Activated CD4-positive, alpha-beta T cell treated with anti-CD3 and anti-CD28 coated beads, Interleukin-2, amount 50 U/mL, for 1 hour (primary cell): ENCODE measurements at places on chromosomes 3 and 15.
A peak's percentile ranks its signal among the peaks of the same experiment; 100 is the strongest.

GRCh38 chr15:66573348-66573718, 7.5 kb upstream of the LCTL start:
- DNase-seq, result no peak

DNA sequence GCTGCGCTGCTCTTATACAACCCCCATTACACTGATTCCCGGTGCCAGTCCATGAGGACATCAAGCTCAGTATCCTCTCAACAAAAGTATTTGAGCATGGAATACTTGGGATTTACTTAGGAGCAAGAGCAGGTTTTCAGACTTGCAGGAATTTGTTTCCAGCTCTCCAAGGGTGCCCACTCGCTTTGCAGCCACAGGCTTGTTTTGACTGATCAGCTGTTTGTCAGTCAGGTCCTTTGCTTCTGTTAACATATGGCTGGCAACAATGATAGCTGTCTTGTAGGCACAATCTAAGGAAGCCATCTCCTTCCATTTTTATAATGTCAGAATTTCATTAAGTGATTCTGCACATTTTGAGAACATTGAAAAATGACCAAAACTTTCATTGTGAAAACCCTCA, 38.2 kb upstream of the MCF2L2 start:
- DNase-seq, result no peak

GRCh38 chr3:3648988-3649679, 150.1 kb upstream of the LRRN1 start:
- DNase-seq, result no peak

DNA sequence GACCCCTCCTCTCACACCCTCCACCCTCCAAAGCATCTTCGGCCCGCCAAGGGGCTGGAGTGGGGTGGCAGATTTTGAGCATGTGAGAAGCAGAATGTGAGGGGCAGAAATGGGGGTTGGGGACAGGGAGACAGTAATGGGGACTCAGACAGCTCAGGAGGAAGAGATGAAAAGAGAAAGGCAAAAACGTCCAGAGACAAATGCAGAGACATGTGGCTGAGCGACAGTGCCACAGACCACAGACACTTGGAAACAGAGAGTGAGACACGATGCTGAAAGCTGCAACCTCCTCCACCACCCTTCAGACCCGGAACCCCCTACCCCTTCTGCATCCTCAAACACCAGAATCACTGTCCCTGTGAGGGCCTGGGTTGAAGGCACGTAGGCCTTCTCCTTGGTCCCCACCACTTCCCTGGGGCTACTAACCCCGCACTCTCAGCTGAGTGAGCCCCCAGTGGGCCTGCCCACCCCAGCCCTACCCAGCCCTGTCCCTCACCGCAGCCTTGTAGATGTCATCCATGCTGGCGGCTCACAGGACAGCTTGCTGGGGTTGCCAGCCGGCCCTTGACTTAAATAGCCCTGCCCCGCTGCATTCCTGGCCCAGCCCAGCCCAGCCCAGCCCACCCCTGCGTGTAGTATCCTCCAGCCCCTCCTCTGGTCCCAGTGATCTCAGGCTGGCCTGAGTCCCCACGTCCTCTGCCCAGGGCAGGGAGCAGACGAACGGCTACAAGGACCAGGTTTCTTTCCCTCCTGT, at the start of gene TNNC1:
Gene TNNC1, minus strand, starts transcription at position 546 of the 754 bp plus-strand sequence. Its CDS starts 26 bp downstream, at position 520.
- no peak for DNase-seq

DNA sequence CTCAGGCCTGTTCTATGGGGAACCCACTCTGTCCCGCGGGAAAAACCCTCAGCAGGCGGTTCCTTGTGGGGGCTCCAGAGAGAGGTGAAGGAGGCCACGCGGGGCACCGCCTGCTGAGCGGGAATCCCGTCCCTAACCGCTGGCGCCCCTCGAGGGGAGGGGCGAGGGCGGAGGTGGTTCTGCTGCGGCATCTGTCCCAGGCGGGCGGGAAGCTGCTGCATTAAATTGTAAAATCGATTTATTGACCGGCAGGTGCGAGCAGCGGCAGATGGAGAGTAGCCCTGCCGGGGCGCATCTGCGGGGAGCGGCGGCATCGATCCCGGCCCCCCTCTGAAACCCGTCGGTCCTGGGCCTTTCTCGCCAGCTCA, 3.7 kb upstream of the DLL4 start:
- no peak for DNase-seq

DNA sequence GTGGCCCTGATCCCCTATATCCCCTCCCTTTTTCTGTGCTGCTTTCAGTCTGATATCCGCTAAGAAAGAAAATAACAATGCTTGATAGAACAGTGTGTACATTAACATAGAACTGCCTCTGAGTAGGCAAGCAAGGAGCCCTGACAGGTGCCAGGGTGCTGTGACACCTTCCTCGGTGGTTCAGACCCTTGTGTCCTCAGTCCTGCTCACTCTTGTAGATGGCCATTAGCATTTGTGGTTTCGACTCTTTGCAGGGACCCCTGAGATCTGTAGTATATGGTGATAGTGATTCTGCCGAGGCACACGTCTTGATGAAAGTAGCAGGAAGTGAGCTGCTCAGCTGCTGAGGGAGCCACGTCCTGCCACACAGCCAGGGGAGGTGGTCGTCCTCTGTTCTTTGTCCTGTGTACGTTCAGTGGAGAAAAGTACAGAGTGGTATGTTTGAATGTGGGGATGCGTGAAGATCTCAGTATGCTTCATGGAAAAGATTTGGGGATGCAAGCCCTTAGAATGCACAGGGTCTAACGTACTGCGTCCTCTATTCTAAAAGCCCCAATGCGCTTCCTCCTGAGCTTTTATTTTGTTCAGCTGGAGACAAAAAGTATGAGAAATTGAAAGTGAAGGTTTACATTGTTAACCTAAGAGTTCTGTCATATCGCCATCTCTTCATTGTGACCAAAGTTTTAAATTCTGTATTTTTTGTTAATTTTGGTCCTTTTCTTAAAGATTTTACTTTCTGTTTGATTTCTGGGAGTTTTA, 35.4 kb downstream of the PXYLP1 start:
- peak; percentile 27 for DNase-seq

GRCh38 chr15:65791335-65792137, 557 bp downstream of the DENND4A start:
- DNase-seq, result peak; percentile 38

DNA sequence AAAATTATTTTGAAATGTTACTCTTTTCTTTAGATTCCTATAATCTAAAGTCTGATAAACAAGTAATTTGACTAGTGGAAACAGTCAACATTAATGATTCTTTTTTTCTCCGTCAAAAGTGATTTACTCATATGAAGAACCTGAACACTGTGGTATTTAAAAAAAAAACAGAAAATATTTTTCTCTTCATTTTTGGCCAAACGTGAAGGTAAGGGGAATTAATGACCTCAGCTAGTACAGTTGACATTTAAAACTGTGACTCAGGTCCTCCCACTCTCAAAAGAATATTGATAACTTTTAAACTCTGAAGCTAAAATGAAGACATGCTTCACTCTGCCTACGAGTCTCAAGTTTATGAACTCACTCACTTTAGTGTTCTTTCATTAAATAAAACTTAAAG, 34.5 kb downstream of the TIGIT start:
- DNase-seq, result no peak

DNA sequence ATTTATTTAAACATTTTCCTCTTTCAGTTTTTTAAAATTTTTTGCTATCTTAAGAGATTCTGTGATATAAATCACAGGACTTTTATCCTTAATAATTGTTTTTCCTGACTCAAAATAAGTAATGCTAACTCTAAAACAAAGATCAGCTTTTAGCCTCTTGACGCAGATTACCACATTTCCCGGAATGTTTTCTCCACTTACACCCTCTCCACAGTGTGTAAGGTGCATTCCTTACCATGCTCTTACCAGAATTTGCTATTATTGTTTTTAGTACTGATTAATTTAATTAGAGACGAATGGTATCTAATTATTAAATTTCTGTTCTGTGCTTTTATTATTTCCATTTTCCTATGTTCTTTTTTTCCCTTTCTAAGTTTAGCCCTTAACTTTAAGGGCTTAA, 34.8 kb downstream of the GUCA1C start:
- no peak for DNase-seq

DNA sequence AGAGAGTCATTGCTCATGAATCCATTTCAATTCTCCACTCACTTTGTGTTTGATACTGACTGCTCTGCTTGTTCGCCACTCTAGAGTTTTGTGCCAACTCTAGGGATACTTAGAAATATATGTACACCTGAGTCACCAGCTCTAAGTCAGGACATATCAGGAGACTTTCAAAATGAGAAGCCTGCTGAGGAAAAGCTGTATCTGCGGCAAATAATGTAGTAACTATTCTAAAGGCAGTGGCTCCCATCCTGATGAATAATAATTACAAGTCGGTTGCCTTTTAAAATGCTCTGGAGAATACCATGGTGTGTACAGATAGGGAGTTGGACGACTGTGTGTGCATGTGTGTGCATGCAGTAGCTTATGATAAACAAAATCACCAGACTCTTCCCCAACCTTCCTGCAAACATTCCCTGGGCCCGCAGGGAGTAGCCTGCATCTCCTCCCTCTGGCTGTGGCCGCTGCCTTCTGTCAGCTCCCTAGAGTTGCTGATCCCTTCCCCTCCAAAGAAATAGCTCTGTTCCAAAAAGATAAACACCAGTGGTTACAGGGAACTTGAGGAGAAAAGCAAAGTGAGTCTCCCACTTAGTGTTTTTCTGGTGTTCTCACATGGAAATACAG, 346.3 kb upstream of the UMPS start:
- DNase-seq, result no peak

- no peak for DNase-seq
Measured at GRCh38 chr3:179967622-179968021, 69.1 kb downstream of the PEX5L start.

DNA sequence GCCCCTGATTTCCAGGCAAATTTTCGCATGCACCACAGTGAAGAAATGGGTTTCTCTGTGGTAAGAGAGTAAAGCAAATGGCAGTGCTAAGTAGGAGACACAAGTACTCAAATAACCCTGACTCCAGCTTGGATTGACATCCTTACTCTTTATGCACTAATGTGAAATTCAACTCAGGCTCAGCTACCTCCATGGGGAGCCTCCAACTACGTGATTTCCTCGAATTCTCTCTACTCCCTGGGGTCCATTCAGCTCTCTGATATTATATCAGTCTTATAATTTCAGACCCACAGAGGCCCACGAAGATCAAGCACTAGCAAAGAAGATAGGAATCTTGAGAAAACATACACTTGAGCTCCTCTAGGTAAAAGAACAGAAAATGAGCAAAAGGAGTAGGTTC, 407.6 kb upstream of the CCDC54 start:
- no peak for DNase-seq

DNA sequence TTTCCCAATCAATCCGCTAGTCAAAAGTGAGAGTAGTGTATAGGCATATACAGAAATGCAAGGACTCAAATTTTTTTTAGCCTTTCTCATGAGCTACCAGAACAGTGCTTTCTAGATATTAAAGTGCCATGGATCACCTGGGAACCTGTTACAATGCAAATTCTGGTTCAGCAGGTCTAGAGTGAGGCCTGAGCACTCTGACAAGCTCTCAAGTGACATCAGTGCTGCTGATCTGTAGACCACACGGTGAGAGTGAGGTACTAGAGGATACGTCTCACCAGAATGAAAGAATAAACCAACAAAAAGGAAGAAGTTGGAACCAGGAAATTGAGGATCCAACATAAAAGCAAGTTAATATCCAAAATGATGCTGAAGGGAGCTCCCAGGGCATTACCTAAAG, 16.0 kb upstream of the PLA2G4D start:
- DNase-seq, result no peak

DNA sequence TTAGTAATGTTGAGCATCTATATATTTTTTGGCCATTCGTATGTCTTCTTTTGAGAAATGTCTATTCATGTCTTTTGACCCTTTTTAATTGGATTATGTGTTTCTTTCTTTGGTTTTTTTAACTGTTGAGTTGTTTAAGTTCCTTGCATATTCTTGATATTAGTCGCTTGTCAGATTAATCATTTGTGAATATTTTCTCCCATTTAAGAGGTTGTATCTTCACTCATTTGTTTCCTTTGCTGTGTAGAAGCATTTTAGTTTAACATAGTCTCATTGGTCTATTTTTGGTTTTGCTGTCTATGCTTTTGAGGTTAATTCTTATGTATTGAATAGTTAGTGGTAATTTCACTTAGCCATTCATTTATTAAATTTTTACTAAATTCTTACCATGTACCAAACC, 283.8 kb downstream of the ZPLD1 start:
- DNase-seq, result no peak

- no peak for DNase-seq
Measured at GRCh38 chr3:145698250-145698649, 462.7 kb downstream of the PLOD2 start.

DNA sequence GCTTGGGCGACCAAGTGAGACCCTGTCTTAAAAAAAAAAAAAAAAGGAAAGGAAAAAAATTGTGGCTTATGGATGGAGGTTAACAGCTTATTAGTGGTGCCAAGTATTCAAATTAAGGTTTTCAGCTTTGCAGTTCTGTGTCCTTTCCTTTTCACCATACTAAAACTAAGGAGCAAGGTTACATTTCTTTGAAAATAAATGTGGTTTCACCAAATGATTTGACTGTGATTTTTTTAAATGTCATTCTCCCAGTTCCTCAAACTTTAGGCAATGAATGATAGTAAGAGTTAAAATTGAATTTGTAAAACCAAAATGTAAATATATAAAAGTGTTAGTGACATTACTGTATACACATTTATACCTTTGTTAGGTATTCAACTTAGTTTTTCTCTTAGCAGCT, 9.6 kb downstream of the CHRNA5 start:
- DNase-seq, result no peak

- no peak for DNase-seq
Measured at GRCh38 chr3:115537669-115538068, 85.6 kb upstream of the GAP43 start.

- DNase-seq, result no peak
Measured at GRCh38 chr3:146747928-146748327, 142.8 kb upstream of the PLSCR5 start.

DNA sequence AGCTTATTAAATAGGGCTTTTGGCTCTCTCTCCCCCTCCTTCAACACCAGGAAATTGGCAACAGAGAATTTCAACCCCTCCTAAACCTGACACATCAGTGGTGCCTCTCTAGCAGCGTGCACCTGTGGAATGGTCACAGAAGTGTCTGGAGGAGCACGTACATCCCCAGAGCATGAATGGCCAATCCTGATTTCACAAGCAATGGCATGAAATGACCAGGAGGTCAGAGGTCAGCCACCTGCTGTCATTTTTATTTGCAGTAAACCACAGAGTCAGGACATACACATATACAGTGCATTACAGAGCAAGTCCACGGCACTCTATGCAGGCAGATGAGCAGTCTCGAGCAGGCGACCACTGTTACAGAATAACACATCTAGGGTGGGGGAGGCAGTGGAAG, 25.1 kb upstream of the ETV5 start:
- no peak for DNase-seq

GRCh38 chr3:109532257-109533216, 195.2 kb upstream of the DPPA4 start:
- peak; percentile 13 for DNase-seq
